CD4-positive, alpha-beta T cell treated with Interleukin-12 subunit alpha and Interleukin-12 subunit beta, for 1 hour (primary cell): ENCODE measurements at places on chromosomes 5 and 9.

GRCh38 chr9:79255651-79256260 is 316.0 kb upstream of the TLE4 start:
- DNase-seq: no peak

- DNase-seq: no peak
Observed at GRCh38 chr9:131253891-131254491, 22.3 kb downstream of the FAM78A start.

GRCh38 chr5:156000115-156000514 is 326.8 kb upstream of the SGCD start:
- no peak for DNase-seq

GRCh38 chr5:173495225-173495904 is 121.1 kb downstream of the BOD1 start:
- no peak for DNase-seq

DNA sequence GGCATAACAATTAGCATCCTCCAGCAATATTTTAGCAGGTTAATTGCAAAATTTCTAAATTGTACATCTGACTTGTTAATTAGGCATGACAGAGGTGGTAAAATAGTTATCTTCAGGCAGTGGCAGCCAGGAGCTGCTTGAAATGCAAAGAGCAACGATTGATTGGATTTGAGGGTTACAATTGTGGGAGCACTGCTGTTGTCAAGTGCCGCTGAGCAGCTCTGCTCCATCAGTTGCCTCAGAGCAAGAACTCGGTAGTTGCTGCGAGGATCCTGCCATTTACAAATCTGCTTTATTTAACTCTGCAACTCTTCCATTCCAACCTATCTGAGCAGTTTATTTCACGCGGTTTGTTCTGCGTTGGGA is 12.6 kb downstream of the PBX3 start:
- no peak for DNase-seq

DNA sequence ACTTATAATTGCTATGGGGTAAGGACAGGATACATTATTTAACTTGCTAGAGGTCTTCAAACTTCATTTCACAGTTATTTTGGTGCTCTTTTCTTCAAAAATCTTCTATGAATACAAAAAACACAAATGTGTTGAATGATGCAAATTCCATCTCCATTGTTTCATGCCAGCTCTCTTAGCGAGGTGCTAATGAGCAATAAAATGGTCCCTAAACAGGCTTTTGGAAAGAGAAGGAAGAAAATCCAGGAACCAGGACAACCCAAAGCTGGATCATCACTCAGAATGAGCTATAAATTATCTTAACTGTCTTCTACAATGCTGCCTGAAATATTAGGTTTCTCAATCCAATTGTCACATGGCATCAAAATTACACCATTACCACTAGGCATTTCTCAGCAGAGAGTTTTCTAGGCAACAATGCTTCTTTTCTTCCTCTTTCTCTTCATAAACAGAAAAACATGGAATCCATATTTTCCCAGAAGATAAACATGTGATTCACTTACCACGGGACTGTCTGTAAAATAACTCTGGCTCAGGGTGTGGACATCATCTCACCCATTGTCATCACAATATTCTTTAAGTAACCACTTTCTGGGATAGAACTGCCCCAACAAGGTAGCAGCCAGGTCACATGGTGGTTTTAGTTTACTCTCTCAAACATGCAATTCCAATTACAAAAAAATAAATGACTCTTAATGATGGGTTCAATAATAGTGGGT is 249.4 kb downstream of the NPR3 start:
- DNase-seq: no peak

DNA sequence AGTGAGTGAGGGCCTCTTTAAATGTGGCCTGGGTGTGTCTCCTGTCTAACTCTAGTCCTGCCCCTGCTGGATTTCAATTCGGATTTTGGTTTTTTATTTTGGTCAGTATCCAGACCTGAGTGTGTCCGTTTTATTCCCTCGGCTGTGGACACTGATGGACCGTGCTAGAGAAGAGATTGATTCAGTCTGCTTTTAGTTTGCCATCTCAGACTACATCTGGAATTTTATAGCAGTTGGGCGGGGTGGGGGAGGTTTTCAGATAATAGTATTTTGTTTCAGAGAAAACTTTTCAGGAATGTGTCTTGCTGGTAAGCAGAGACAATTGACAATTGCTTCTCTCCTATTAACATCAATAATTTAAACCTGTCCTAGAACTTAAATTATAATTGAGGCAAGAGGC is 308.1 kb downstream of the ARHGAP26 start:
- DNase-seq: no peak

GRCh38 chr9:25557645-25558300 is 120.5 kb downstream of the TUSC1 start:
- DNase-seq: no peak

DNA sequence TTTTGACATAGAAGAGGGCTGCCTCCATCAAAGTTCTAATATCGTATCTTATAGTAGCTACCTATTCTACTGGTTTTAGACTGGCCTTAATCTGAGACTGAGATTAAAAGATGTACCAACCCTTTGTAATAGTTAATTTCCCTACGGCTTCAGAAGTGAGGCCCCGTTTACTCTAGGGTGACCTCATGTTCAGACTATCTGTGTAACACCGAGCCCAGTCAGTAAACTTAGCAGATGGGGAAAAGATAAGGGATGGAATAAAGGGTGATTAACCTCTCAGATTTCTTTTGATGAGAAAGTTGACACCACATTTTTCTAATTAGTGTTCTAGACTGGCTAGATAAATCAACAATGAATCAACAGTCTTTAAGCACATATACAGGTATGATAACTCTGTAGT is 283.1 kb downstream of the KCTD16 start:
- DNase-seq: no peak

DNA sequence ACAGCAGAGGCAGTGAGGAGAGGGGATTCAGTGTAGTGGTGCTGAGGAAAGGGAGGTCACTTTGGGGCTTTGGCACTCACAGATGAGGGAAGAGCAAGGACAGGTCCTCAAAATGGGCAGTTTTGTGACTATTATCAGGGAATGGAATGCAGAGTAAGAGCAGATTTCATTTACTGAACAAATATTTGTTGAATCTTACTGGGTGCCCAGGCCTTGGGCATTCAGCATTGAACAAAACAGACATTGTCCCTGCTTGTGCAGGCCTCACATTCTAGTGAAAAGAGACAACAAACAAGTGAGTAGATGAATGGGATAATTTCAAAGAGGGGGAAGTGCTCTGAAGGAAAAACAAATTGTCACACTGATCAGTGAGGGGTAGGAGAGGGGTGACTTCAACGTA is 404.1 kb downstream of the DMRT2 start:
- DNase-seq: no peak

- DNase-seq: no peak
Observed at GRCh38 chr9:73050065-73050816, 97.4 kb upstream of the ALDH1A1 start.

DNA sequence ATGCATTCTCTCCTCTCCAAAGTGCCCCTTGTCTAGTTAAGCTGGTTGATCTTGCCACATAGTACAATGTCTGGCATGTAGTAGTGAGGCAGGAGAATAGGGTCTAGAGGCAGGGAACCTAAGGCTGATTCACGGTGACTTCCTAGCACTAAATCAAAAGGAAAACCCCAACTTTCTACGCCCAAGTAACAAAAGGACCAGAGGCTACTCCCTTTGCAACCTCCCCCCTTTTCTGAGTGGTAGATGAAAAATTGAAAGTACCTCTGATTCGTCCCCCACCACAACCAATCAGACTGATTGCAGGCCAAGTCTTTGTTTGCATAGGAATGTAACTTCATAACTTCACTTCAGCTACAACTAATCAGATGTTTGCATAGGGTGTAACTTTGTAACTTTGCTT is 278.8 kb downstream of the PSAT1 start:
- no peak for DNase-seq
